ENCODE measurements at places on chromosomes 7 and 10.

- DNase-seq, result no peak
These were observed 60.4 kb upstream of the DUSP5 start for GRCh38 chr10:110437351-110437605.

GRCh38 chr10:45076891-45077290, 76.2 kb downstream of the ZNF22 start:
- no peak for DNase-seq

DNA sequence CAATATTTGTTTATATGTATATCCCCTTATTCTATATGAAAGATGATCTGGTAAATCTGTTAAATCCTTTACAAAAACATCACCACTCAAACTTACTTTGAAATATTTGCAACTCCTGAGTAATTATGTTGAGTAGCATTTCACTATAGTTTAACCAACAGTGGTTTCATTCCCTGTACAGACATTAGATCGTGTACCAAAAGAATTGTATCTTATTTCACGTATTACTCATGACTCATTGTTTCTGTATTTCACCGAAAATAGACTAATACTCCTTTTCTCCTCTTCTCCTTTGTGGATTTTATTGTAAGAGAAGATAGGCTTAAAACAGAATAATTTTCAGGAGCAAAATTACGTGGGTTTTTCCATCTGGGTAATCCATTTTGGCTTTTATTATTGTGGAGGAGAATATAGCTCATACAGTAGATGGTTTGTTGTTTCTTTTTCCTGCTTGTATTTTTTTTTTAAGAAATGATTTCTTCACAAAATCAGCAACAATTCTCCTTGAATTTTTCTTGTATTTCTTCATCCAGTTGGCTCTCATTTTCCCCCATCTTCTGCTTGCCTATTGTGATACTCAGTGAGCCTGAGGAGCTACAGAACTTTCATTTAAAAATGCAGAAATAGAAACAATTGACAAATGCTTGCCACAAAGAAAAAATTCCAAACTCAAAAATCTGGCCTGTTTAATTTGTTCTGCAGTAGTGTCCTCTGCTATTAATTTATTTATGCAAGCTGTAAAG, 90.6 kb upstream of the OIT3 start:
- no peak for DNase-seq

GRCh38 chr7:5491251-5492019, 67.8 kb upstream of the TNRC18 start:
- DNase-seq, result no peak

GRCh38 chr7:28956608-28957063, 1.5 kb downstream of the TRIL start:
- no peak for DNase-seq

- DNase-seq, result no peak
These were observed 620 bp downstream of the ZRANB1 start for GRCh38 chr10:124942317-124943169.

DNA sequence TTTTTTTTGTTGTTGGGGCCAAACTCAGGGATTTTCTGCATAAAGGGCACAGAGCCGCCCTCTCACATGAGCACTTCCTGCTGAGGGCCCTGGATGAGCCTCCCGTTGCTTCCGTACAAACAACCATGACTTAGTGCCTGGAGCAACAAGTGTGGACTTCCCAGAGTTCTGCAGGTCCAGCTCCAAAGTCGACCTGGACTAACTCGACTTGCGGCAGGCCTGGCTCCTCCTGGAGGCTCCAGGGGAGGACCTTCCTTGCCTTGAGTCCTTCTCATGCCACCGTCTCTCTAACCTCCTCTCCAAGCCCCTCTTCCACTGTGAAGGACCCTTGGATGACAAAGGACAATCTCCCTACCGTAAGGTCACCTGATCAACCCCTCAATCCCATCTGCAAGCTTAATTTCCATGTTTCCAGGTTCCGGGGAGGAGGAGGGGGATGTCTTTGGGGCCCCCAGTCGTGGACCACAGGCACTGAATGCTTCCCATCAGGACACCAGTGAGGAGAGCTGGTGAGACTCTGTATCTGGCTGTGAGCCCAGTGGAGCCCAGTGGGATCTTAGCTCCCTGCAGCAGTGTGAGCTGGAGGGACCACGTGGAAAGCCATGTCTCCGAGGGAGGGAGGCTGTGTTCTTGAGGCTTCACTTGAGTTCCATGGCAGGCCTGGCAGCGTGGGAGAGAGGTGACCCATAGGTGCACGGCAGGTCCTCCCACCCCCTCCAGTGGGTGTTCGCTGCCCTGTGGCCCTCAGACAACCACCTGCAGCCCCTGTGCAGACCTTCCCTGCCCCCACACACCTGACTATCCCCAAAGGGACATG, 199.5 kb upstream of the PPP2R2D start:
- DNase-seq, result no peak

DNA sequence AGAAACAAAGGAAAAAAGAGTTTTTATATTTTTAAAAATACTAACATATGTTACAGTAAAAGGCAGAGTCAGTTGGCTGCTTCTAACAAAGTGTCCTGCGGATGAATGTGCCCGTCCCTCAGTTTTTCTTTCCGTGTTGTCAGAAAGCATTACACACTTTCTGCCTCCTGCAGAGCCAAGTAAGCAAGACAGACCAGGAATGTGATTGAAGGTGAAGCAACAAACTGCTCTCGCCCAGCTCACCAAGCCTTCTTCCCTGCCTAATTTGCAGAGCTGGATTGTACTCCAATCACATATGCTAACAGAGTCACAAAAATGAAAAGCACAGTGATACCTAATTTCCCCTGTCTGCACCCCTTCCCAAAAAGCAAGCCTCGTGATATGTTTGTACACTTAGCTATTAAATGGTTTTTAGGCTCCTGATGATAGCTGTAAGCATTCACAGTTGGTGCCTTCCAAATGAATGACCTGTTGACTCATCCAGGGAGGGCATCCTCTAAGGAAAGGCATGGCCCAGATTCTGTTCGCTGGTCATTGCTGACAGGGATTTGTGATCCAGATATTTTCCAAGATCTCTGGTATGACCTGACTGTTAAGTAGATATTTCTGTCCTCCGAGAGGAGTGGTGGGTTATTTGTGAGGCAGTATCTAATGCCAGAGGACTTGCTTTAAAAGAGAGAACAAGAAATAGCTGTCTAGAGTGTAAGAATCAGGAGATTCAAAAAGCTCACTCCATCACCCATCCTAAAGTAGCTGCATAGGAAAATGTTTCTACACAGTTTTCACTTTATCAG, 187.3 kb upstream of the PLXDC2 start:
- DNase-seq, result no peak

Measured in stimulated activated CD8-positive, alpha-beta memory T cell treated with anti-CD3 and anti-CD28 coated beads, Interleukin-7, amount 100 ng/mL, for 1 hour (primary cell).